ENCODE measurements at places on chromosomes 7 and 10.

GRCh38 chr7:73606801-73607691, 17.3 kb downstream of the MLXIPL start:
- no peak overlapping the region for H3K27ac ChIP-seq
- H3K4me3 ChIP-seq: no peak overlapping the region
- peaks cover 2% of the 10 kb centered on the region for H3K4me1 ChIP-seq
- H3K27me3 ChIP-seq: peaks cover 37% of the 10 kb centered on the region

- H3K27ac ChIP-seq: no peak overlapping the region
- H3K4me1 ChIP-seq: peaks cover 10% of the 10 kb centered on the region
- no peak overlapping the region for H3K4me3 ChIP-seq
- peaks cover 58% of the 10 kb centered on the region for H3K27me3 ChIP-seq
- H3K36me3 ChIP-seq: peaks cover 2% of the 10 kb centered on the region
Observed at GRCh38 chr10:23157691-23158369, 34.3 kb upstream of the PTF1A start.

DNA sequence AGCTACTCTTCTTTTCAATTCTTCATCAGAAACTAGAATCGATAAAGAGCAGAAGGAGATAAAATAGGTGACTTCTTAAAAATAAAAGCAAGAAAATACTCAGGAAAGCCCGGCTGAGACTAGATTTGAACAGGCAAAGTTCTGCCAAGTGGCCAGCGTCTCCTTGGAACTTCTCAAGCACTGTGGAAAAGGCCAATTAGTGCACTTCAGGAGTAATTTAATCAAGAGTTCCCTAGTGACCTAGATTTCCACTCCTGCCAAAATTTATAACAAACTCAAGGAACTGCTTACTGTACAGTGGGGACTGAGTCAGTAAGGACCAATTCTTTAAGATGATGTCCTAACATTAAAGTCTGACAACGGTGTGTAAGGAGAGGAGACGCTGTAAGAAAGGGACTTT, 57.3 kb downstream of the CHCHD3 start:
- no peaks in the 10 kb centered on the region for H3K27me3 ChIP-seq
- no peak overlapping the region for H3K4me3 ChIP-seq
- H3K36me3 ChIP-seq: peaks cover 2% of the 10 kb centered on the region
- peaks cover 4% of the 10 kb centered on the region for H3K4me1 ChIP-seq

DNA sequence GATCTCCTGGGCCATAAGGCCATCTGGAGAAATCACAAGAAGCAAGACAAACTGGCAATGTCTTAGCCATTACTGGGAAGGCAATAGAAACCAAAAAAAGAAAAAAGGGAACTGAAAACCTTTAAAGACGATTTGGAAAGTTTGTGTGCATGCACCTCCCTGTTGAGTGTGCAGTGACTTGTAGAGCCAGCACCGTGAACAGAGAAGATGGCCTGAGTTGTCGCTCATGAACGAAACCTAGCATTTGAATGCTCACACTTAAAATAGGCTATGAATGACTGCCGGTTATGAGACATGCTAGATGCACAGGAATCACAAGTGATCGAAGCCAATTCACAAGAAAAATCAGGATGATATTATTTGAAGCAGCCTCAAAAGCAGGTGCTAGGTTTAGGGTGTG, 151.3 kb upstream of the ADO start:
- no peak overlapping the region for H3K27ac ChIP-seq
- H3K4me1 ChIP-seq: peaks cover 2% of the 10 kb centered on the region
- DNase-seq: no peak
- H3K4me3 ChIP-seq: no peak overlapping the region

DNA sequence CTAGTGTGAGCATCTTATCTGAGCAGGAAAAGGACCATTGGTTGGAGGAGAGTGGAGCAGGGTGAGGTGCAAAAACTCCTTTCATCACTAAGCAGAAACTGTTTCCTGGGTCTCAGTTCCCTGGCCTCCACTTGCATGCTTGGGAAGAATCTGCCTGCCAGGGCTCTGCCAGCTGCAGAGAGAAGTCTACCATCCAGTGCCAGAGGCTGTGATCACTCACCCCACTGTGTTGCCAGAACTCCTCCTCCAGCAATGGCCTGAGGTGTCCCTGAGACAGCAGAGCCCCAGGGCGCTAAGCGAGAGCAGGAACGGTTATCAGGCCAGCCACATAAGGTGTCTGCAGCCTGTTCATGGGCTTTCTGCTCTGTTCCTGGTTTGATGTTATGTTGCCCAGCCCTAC, 991.4 kb downstream of the CCSER2 start:
- no peaks in the 10 kb centered on the region for H3K27me3 ChIP-seq
- DNase-seq: no peak
- no peaks in the 10 kb centered on the region for H3K36me3 ChIP-seq
- H3K4me3 ChIP-seq: no peak overlapping the region

Data from T-helper 17 cell (primary cell).